MCF 10A (cell line): ENCODE measurements at places on chromosomes 7 and 10. TPM values are rescaled to one million over a fixed set of nuclear protein-coding genes. Genes with fewer than 3 reads are reported as not detected.

DNA sequence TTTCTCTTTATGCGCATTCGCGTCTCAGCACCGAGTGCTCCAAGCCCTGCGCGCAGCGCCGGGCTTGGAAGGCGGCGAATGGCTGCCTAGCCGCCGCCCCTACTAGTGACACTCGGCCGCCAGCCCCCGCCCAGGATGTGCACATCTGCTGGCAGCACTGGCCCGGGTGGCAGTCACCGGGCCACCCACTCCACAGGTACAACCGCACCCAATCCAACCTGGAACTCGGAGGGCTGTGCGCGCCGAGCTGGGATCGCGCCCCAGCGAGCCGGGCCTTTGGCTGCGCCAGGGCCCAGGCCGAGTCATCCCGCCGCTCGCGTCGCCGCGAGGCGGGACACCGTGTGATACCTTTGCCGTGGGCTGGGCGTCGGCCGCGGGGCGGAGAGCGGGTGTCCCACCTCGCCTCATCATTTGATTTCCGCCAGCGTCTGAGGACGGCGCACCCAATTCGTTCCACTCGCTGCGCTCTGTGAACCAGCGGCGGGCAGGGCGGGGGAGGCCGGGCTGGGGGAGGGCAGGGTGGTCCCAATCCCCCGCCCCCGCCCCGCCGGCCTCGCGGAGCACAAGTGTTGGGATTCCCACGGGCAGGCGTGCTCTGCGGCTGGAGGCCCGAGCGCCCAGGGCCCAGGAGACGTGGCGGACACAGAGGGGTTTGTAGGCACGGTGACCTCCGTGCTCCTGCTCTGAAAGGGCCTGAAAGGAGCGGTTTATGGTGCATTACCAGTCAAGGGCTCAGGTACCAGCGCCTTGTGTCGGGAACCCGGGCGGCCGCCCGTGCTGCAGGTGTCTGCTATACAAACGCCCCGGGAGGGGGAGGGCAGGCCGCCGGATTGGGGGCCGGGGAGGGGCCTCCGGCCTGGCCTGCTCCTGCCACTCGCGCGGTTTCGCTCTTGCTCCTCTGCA, 17.8 kb upstream of the PTF1A start:
- DNase-seq: no peak

DNA sequence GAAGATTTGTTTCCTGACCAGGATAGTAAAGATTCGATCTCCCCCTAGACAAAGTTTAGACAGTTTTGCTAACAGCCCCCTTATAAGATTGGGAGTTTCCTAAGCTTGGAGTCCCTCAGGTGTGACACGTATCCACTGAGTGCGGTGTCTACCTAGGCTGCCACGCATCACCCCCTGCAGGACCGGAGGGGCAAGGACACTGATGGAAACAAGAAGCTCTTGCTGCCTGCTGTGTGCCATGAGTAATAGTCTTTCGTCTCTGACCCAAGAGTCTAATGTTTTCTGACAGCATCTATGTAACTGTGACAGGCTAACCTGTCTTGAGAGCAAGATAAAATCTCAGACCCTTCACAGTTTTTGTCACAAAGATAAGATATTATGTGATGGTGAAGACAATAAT, 173.5 kb downstream of the SEMA3E start:
- DNase-seq: peak; percentile 10

DNA sequence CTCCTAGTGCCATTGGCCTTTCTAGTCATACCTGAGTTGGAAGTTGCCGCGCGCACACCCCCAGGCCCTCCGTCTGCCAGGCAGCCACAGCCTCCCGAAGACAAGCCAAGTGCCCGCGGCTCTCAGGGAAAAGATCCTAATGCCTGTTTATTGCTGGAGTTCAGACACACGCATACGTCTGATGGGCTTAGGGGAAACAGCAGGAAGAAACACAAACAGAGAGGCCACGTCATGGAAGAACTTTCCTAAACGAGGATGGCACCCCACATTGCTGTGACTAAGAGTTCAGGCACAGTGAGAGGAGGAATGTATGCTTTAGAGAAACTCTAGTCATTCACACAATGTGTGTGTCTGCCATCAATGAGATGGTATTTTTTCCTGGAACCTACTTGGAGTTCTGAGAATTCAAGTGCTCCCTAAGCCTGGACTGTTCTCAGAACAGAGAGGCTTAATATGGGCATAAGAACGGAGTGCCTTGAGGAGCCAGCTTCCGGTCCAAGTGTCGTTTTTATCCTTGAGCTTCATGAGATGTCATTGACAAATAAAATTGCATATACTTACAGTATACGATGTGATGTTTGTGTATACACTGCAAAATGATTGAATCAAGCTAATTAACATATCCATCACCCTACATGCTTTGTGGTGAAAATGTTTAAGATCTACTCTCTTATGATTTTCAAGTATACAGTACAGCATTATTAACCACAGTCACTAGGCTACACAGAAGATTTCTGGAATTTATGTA, 11.6 kb upstream of the RBP3 start:
- no peak for DNase-seq

- DNase-seq: no peak
Observed at GRCh38 chr7:100974021-100974420, 4.7 kb downstream of the MUC12 start.

DNA sequence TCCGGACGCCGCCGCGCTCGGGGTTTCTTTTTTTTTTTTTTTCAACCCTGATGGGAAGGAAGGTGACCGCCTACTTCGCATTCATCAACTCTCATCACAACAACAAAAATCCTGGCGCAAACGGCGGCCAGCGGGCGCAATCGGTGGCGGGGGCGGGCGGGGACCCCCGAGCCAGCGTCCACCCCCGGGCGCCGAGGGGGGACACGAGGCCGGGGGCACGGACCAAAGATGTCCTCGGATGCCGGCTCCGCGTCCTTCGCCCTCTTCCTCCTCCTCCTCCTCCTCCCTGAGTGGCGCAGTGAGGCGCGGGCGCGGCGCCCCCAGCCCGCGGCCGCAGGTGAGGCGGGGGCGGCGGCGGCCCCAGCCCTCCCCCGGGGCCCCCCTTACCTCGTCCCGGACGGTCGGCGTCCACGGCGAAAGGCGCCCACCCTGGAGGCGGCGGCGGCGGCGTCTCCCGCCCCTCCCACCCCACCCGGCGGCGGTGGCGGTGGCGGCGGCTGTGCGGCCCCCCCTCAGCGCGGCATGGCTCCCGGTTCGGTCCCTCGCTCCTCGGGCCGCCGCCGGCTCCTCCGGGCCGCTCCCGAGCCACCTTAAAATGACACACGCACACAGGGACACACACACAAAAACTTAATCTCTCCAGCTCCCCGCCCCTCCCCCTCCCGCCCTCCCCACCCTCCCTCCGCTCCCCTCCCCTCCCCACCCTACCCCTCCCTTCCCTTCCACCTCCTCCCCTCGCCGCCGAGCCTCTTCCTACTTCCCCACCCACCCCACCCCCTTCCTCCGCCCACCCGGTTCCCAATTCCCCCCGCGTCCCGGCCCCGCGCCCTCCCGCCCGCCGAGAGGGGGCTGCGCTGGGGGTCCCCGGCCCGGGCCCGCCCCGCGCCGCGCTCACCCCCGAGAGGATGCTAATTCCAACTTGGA, at the start of gene CTBP2:
TSS of gene CTBP2 (minus strand) at position 632 of the 924 bp plus-strand sequence.
- DNase-seq: peak; percentile 69

- DNase-seq: peak; percentile 86
Observed at GRCh38 chr7:80634505-80634904, 3.9 kb upstream of the CD36 start.

- no peak for DNase-seq
Observed at GRCh38 chr7:229184-229964, 37.0 kb downstream of the FAM20C start.

DNA sequence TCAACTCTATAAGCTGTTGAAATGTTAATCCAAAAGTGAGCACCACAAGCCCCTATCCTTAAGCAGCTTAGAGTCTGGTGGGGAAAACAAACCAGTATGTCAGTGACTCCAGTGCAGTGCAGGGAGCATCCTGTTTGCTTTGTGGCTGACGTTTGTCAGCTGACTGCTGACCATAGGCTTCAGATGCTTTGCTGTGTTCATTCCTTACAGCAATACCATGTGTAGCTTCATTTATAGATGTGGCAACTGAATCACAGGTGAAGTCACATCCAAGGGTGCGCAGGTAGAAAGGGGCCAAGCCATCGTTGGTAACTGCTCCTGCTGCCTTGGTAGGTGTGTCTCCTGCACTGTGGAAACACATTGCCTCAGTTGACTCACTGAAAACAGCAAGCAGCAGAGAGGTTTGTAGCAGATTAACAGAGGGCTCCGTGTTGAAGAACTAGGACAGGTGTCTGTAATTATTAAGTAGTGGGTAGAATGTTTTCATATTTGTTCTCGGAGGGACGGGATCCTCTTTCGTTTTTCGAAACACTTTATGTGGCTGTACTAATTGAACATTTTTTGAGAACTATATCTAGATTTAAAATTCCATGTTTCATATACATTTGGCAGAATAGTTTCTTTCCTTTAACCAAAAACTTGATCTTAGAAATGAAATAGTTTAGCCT, 2.0 kb downstream of the INSIG1 start:
- DNase-seq: no peak

GRCh38 chr10:7045891-7046599, 364.8 kb downstream of the SFMBT2 start:
- no peak for DNase-seq

DNA sequence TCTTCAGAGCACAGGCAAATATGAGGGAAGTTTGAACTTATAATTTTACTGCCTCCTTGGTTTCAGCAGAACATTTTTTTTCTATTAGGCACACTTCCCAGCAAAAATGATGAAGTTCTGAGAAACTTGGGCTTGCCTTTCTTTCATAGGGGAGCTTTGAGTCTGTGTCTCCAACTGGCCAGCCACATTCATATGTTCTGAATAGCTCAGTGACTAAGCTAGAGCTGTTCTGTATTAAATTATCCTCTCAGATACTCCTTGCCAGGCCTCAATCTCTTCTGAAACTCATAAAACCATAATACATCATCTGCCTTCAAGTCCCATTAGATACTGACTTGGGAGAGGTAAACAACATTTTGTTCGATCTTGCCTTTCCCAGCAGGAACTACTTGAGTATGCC, 476.5 kb downstream of the GPAM start:
- DNase-seq: no peak

- DNase-seq: no peak
Observed at GRCh38 chr7:155448632-155449007, 9.3 kb upstream of the EN2 start.

The NFE2L3 gene
- 1.2 and 2.2 TPM in 2 replicates for total RNA-seq

The ASB15 gene
- not detected in 2 replicates for total RNA-seq

The TBX20 gene
- not detected in 2 replicates for total RNA-seq

The OR9A2 gene
- not detected in 2 replicates for total RNA-seq

The HSPB1 gene
- 158 and 198 TPM in 2 replicates for total RNA-seq
